ENCODE measurements at places on chromosomes 6 and 20.

DNA sequence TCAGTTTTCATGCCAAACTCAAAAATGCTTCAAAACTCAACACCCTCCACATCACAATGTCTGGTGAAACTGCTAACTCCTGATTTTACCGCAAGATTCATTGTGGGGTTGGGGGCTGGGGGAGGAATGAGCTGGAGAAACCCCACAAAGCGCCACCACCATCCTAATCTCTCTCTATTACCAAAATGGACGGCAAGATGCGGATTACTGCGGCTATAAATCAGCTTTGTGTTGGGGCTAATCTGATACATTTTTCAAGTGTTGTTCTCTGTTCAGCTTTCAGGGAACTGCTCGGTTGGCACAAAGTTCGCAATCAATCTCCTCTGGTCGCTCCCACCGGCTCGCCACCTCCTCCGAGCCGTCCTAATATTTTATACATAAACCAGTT is 83.7 kb downstream of the TMEM242 start:
- DNase-seq, result no peak

DNA sequence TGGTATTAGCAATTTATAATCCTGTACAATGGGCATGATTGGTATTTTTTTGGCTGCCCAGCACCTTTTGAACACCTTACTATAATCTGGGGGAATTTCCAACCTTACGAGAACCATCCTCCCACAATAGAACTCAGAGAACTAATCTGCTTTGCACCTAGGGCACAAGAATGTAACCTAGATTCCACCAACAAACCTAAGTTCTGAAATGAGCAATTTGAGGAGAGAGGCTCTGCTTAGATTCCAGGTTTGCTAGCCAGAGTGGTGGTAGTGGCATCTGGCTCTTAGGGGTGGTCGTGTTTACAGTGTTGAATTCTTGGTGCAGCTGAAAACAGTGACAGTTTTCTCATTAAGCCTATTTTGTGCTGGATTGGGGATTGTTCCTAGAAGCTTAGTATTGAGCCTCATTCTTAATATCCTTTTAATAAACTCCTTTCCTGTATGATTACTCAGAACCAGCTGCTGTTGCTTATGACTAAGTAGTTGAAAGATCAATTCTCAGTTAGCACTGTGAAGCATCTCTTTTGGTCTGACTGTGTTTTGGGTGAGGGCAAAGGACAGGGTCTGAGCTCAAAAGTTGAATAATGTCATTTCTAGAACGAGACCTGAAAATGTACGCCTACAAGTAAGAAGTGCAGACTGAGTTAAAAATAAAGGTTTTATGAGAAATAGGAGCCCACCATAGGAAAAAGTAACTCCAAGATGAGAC is 385.6 kb downstream of the CDKAL1 start:
- DNase-seq, result no peak

DNA sequence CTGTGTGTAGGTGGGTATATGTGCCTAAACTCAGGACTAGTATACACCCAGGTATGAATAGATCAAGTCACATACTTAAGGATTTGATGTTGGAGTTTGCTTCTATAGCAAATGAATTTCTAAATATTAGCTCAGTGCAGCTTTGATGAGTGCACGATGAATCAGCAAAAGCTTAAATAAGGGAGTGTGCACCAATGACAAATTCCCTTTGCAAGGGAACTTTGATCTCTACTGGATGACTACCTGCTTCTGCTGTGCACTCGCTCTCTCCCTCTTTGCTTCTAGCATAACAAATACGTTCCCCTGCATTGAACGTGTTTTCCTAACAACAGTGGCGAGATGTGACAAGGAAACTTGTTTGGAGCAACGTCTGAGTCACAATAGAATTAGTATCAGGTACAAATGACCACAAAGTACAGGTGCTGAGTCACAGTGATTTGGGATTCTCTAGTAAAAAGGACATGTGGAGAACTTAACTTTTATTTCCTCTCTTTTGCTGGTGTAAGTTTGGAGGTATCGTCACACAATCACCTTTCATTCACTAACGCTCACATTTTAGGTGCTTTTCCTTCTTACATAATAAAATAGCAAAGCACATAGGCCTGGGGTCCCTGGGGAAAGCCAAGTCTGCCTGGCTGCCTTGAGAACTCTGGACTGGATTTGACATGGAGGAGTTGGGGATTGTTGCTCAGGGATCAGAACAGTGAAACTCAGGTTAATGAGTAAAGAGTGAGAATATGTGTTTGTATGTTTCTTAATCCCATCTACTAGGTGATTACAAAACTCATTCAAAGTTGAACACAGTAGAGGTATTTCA is 49.7 kb downstream of the KLHL31 start:
- DNase-seq, result peak; percentile 14

- DNase-seq, result no peak
Observed at GRCh38 chr6:2363211-2363610, 117.8 kb upstream of the GMDS start.

DNA sequence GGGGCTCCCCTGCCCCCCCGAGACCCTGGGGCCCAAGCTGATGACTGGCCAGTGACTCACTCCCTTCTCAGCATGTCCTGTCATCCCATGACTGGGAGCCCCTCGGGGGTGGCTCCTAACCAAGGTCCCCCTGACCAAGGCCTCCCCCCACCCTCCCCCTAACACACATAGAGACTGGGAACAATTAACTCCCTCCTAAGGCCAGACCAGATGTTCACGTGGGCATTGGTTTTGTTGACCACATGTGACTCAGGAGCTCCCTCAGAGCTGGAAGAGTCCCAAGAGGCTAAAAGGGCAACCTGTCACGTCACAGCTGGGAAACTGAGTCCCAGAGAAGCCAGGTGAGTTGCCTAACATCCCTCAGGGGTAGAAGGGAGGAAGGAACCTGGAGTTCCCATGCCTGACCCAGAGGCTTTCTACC is 10.6 kb upstream of the CCN5 start:
- peak; percentile 58 for DNase-seq

DNA sequence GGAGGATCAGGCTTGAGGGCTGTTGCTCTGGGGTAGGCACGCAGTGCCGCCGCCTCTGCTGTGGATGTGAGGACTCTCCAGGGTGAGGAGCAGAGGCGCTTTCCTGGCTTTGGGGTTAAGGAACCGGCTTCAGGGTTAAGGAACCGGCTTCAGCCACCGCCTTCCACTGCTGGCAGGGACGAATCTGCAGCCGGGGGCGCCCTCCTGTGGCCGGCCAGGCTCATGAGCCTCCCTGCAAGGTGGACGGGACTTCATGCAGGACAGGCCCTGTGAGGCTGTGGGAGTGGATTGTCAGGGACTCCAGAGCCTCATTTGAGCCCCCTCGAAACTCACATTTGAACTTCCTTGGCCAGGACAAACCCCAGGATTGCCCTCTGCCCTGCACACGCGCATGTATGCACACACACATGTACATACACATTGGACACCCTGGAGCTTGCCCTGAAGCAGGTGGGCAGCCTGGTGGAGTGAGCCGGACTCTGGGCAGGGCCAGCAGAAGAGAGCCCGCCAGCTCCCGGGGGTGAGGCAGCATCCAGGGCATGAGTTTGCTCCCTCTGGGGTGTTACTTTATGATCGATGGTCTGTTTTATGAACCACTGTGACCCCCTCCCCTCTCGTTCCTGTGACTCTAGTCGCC is 146.9 kb downstream of the PHACTR3 start:
- DNase-seq, result peak; percentile 33

- DNase-seq, result no peak
Observed at GRCh38 chr6:44003345-44004061, 123.7 kb downstream of the MRPL14 start.

GRCh38 chr6:4677011-4677750 is 99.0 kb upstream of the CDYL start:
- DNase-seq, result no peak

DNA sequence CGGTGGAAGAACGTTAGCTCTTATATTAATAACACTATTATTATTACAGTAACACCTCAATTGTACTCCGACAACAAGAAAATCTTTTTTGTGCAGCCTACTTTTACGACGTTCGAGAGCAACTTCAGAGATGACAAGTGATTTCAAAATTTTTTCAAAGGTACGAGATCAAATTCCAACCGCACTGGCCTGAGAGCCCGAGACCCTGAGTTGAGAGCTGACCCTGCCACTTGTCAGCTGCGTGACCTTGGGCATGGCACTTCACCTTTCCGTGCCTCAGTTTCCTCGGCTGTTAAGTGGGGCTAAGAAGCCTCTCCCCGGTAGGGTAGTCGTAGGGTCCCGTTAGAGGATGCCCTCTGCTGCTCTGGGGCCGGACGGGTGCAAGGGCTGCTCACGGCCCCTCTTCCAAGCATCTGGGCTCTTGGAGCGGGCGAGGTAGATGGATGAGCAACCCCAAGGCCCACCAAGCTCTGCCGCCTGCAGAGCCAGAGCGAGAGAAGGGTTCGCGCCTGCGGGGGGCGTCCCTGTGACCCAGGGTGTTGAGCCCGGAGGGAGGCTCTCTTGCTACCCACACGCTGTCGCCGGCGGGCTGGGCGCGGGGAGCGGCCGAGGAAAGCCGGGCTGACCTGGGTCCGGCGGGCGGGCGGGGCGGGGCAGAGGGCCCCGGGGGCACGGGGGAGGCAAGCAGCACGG is 510 bp downstream of the NDRG3 start:
- DNase-seq, result no peak

GRCh38 chr20:24458436-24458835 is 11.0 kb upstream of the SYNDIG1 start:
- DNase-seq, result no peak

DNA sequence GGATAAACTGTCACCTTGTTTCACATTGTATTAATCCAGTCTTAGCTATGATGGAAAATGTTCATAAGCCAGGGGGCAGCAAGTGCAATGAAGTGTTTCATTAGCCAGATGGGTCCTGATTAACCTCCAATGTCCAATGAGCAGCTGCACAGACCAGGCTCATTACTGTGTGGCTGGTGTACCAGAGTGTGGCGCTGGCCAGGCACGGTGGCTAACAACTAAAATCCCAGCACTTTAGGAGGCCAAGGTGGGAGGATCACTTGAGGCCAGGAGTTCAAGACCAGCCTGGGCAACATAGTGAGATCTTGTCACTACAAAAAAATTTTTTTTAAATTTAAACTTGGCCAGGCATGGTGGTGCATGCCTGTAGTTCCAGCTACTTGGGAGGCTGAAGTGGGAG is 201.7 kb upstream of the FOXQ1 start:
- DNase-seq, result no peak

DNA sequence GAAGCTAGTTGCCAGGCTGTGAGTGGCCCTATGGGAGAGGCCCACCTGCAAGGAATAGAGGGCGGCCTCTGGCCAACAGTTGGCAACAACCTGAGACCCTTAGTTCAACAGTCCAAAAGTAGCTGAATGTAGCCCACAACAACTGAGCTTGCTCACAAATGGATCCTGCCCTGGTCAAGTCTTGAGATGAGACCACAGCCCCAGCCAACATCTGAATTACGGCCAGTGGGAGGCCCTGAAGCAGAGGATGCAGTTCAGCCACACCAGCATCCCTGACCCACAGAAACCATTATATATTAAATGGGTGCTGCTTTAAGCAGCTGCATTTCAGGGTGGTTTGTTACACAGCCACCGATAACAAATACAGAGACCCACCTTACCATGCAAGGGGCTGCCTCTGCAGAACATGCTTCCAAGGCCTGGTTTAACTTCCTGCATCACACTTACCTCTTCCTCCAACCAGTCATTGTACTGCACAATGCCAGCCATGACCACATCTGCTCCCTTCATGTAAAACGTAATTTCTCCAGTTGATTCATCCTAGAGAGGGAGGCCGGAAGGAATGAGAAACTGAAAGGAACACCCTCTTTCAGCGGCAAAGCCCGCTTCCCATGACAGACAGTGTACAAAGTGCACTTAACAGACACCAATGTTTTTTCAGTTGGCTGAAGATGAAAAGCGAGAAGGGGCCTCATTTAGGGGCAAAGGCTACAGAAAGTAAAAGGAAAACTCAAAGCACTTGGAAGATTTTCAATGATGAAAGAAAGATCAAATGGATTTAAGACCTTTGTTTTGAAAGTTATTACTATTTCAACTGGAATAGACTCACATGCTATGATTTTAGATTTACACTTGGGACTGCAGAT is 86.2 kb upstream of the NFATC2 start:
- DNase-seq, result peak; percentile 93

DNA sequence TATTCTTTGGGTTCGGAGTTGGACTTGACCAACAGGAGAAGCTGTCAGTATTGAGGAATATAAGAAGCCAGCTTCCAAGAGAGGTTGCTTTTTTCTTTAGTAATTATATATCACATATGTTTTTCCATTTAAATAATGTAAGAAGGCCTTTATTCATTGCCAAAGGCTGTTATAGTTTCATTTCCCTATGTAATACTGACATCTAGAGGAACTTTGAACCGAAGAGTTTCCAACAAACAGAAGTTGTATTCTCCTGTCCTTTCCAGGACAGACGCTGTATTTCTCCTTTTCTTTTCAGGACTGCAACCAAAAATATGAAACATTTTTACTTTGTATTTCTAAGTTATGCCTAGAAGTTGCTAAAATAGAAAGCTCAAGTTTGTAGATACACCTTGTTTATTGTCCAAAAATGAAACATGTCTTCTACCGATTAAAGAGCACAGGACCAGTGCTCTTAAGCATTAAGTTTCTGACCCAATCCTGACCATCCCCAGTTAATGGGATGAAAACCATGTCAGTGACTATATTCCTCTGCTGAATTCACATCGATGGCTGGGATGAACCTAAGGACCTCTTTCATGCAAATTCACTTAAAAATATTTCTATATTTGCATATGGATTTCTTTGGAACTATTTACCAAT is 55.1 kb downstream of the MYLK4 start:
- DNase-seq, result peak; percentile 72

- no peak for DNase-seq
Observed at GRCh38 chr6:142722012-142722411, 223.0 kb downstream of the HIVEP2 start.

DNA sequence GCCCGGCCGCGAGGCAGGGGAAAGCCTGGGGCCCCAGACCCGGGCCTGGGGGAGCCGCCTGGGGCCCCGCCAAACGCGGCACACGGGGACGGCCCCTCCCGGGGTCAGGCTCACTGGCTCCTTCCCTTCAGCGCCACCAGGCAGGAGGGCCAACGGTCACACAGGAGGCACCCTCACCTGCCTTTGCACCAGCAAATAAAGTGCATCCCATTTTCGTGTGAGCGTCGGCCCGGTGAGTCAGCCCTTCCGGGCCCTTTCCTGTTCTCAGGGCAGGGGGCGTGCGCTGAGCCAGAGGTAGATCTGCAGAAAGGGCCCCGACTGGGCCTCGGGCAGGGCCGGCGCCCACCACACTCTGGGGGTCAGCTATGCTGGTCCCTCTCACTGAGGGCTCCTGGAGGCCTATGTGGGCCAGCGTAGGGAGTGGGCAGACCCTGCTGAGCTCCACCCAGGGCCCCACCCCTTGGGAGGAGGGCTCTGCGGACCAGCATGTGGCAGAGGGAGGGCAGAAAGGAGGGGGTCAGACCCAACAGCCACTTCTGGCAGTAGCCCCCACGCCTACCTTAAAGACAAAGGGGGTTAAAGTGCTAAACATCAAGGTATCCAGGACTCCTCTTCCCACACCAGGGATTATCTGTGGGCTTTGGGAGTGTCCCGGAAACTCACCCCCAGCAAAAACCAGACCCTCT is 931 bp upstream of the UCKL1 start:
- DNase-seq, result peak; percentile 59

- DNase-seq, result peak; percentile 34
Observed at GRCh38 chr6:41901882-41902519, 6.8 kb upstream of the USP49 start.

All from cardiac fibroblast (primary cell).